ENCODE measurements at places on chromosomes 4 and X.
A peak's percentile ranks its signal among the peaks of the same experiment; 100 is the strongest.

DNA sequence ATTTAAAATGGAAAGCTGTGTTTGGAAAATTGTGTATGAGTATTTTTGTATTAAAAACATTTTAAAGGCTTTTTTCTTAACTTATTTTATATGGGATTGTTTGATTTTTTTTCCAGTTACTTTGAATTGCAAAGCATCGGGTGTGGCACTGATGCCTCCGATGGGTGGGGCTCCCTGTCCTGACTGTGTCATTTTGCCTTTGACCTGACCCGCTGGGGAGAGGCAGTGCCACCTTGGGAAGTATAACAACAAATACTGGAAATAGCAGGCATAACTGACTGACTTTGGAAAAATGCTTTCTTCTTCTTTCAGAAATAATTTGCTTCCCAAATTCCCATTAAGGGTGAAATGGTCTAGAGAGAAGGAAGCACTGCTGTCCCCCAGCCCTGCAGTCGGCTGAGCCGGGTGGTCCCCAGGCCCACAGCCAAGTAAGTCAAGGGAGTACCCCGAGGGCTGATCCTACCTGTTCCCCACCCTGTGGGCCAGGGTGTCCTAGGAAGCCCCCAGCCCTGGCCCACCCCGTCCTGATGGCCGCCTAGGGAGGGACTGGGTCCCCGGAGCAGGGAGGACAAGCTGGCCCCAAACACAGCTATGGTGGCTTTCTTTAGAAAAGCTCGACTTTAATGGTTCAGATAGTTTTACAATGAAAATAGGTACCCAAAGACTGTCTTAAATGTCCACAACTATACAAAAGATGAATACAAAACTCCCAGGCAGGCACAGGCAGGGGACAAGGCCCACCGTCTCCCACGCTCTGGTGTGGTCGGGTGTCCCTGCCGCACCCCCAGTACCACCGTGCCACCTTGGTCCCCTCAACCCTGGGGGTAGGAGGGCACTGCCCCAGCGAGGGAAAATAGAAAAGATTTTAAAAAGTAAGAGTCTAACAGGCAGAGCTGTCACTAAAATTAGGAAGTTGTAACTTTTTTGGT is 26.4 kb downstream of the NELFA start:
- DNase-seq: no peak

DNA sequence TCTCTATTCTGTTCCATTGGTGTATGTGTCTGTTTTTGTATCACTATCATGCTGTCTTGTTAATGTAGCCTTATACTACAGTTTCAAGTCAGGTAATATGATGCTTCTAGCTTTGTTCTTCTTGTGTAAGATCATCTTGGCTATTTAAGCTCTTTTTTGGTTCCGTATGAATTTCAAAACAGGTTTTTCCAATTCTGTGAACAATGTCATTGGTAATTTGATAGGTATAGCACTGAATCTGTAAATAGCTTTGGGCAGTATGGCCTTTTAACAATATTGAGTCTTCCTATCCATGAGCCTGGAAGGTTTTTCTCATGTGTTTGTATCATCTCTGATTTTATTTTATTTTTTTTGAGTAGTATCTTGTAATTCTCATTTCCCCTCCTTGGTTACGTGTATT is 94.3 kb downstream of the ANAPC10 start:
- DNase-seq: no peak

DNA sequence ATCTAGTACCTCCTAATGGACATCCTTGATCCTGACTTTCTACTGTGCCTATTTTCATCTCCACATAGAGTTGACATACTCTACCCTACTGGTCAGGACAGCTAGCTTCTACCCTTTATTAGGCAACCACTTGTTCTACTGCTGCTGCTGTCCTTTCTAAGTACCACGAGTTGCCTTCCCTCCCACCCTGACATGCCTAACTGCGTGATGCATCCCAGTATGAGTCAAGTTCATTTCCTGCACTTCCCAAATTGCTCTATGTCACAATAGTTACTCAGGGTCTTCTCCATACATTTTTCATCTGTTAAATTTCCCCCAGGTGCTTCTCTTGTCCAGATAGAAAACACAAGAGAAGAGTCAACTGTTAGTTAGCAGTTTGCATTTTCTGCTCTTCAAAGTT is 133.4 kb downstream of the TBC1D19 start:
- no peak for DNase-seq

GRCh38 chr4:7768736-7769135 is 170.9 kb downstream of the AFAP1 start:
- DNase-seq: no peak

GRCh38 chr4:15385928-15386327 is 41.9 kb upstream of the C1QTNF7 start:
- no peak for DNase-seq

GRCh38 chr4:41598580-41598979 is 60.6 kb downstream of the LIMCH1 start:
- no peak for DNase-seq

- peak; percentile 9 for DNase-seq
Measured at GRCh38 chrX:72367516-72367915, 61.8 kb upstream of the CITED1 start.

- DNase-seq: peak; percentile 92
Measured at GRCh38 chr4:183659029-183659871, at the start of the genes RWDD4 and TRAPPC11. Gene RWDD4 (minus strand): TSS chr4:183659185. CDS start chr4:183658952, 233 bp downstream. Gene TRAPPC11 (plus strand): TSS chr4:183659293. CDS start chr4:183663868, 4,575 bp downstream.

DNA sequence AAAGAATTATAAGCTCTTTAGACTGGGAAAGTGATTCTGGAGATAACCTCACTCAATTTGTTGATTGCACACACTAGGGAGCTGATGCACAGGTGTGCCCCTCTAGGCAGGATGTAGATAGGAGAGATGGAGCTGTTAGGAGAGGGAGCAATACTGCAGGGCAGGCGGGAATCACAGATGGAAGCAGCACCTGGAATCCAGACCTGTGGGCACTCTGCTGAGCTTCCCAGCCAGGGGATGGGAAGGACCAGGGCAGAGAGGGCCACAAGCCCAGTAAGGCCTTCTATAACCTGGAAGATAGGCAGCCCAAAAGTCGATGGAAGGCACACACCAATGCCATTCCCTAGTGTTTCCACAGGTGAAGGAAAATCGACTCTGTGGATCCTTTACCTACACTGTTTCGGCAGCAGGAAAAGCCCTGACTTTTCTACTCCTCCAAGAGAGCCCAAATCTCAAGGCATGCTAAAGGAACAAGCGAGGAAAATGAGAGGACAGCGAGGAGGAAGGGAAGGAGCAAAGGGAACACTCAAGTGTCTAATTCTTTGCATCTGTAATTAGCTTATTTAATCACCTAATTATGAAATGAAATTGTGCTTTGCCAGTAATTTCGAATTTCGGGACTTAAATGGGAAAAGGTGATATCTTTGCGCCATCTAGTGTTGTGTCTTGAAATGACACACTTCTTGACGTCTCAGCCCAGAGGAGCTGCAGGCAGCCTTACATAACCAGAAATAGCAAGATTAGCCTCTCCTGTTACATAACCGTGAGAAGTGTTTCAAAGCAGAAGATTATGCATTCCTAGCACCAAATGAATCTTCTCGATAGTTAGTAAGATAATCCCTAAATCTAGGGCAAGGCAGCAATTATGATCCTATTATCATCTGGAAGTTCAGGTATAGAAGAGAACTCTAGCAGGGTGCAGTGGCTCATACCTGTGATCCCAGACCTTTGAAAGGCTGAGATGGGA is 31.0 kb upstream of the TLR3 start:
- DNase-seq: peak; percentile 33

DNA sequence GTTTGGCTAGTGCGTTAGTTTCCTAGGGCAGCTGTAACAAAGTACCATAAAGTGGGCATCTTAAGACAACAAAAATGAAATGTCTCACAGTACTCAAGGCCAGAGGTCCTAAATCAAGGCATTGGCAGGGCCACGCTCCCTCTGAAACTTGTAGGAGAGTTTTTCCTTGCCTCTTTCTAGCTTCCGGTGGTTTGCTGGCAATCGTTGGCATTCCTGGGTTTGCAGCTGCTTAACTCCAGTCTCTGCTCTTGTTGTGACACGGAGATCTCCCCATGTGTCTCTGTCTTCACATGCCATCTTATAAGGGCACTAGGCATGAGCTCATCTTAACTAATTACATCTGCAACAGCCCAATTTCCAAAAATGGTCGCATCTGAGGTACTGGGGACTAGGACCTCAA is 362.0 kb upstream of the BOD1L1 start:
- DNase-seq: no peak

DNA sequence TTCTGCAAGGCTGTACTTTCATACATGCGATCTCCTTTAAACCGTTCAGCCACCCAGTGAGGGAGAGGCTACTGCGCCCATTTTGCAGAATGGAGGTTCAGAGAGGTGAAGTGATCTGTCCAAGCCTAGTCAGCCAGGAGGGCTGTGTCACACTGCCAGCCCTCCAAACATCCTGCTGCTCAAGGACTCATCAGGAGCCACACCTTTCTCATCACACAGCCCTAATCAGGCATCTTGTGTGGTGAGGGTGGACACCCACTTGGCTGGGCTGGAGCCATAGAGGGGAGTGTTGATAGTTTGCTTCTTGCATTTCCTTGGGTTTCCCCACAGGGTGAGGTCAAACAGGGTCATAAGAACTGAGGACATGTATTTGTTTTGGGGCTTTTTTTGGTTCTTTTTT is 5.4 kb upstream of the CXCR3 start:
- DNase-seq: no peak

GRCh38 chr4:72629540-72629939 is 60.5 kb upstream of the ADAMTS3 start:
- DNase-seq: no peak

GRCh38 chrX:28668303-28668702 is 81.1 kb downstream of the IL1RAPL1 start:
- no peak for DNase-seq

- no peak for DNase-seq
Measured at GRCh38 chrX:57282568-57282967, 3.9 kb upstream of the FAAH2 start.

DNA sequence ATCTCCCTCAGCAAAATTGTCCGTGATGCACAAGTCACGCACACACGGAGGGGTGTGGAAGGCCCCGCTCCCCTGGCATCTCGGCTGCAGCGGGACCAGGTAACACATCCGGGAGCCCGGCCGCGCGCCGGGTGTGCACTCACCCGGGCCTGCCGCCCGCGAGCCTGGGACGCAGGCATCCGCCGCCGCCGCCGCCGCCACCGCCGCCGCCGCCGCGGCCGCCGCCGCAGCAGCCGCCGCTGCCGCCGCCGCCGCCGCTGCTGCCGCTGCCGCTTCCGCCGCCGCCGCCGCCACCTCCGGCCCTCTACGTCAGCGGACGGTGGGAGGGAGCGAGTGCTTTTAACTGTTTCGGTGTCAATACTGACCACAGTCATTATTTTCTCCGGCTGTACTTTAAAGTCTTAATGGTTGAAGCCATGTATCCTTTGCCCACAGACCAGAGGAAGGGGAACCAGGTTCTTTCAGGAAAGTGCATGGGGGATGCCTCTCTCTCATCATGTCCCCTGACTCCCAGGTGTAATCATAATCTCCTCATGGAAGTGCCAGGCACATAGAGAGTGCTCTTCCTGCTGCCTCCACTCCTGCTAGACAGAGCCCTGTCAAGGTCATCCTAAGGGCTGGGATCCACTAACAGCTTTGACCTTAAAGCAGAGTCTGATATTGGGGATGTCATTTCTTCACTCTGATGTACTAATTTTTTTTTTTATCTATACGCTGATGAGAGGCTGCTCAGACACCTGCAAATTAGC is 38.0 kb downstream of the MAGEE2 start:
- no peak for DNase-seq

GRCh38 chr4:25767877-25768725 is 94.7 kb downstream of the SEL1L3 start:
- peak; percentile 38 for DNase-seq

- no peak for DNase-seq
Measured at GRCh38 chrX:15214588-15214987, 55.3 kb downstream of the ASB9 start.

- no peak for DNase-seq
Measured at GRCh38 chr4:30943356-30943755, 223.2 kb downstream of the PCDH7 start.

- DNase-seq: no peak
Measured at GRCh38 chr4:105527081-105527480, 25.3 kb upstream of the ARHGEF38 start.

DNA sequence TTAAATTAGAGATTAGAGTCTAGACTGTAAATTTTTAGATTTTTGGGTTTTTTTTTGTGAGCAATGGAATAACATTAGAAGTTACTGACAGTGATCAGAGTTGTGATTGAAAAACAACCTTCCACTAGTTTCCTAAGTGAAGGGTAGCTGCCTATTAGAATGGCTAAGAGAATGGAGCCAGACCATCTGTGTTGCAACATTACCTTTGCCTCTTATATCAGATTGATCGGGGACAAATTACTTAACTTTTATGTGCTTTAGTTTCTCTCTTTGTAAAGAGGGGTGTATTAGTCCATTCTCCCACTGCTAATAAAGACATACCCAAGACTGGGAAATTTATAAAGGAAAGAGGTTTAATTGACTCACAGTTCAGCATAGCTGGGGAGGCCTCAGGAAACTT is 12.5 kb upstream of the PI4K2B start:
- DNase-seq: no peak

DNA sequence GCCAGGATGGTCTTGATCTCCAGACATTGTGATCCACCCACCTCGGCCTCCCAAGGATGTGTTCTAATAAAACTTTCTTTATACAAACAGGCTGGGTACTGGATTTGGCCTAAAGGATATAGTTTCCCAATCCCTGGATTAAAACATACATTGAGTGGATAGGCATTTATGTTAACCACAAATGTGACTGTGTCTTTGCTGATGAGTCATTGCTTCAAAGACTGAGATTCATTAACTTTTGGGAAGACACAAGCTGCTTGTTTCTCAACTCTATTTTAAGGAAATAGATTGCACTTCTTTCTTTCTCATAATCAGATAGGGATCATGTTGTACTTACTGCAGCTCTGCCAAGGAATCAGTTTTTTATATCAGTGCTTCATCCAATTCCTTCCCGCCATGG is 131.3 kb upstream of the AGA start:
- DNase-seq: no peak

- no peak for DNase-seq
Measured at GRCh38 chr4:55398966-55399365, 3.2 kb downstream of the TMEM165 start.

GRCh38 chr4:152691761-152692160 is 12.0 kb upstream of the TMEM154 start:
- no peak for DNase-seq

- DNase-seq: no peak
Measured at GRCh38 chr4:176123710-176124407, 58.2 kb downstream of the WDR17 start.

DNA sequence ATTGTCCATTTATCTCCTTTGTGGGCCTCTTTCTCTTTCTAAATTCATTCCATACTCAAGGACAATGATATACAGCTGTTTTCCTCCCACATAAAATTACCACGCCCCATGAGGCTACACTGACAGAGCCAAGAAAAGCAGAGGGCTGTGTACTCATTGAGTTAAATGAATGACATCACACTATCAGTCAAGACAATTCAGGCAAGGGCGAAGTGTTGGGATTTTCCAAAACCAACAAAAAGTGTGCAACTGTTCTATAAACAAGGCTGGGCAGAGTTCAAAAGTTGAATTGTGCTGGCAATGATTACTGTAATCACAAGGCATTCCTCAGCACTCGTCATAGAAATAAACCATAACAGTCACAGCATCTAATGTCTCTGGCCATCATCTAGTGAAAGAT is 799.6 kb upstream of the DIAPH2 start:
- DNase-seq: no peak

GRCh38 chrX:115337491-115338144 is 48.1 kb downstream of the LUZP4 start:
- DNase-seq: no peak
